Stimulated activated CD8-positive, alpha-beta memory T cell treated with anti-CD3 and anti-CD28 coated beads, Interleukin-4, amount 100 ng/mL, for 48 hours (primary cell): ENCODE measurements at places on chromosomes 5 and 9.

DNA sequence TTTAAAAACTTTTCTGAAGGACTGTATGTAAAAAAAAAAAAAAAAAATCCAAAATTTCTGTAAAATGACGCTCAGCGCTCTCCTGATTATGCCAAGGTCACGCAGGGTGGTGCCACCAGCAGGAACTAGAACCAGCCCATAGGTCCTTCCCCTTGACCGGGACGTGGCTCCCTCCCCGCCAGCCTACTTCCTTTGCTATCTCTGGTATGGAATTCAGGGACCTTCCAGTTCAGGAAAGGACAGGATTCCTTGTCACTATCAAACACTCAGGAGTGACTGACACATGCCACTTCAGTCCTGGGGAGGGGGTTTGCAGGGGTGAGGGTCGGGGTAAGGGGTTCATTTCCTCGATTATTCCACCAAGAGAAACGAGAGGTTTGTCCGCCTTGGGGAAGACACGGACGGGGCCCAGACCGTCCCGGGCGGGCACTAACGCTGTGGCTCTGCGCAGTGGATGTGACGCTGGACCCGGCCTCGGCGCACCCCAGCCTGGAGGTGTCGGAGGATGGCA, 18.8 kb downstream of the BTNL9 start:
- no peak for DNase-seq

DNA sequence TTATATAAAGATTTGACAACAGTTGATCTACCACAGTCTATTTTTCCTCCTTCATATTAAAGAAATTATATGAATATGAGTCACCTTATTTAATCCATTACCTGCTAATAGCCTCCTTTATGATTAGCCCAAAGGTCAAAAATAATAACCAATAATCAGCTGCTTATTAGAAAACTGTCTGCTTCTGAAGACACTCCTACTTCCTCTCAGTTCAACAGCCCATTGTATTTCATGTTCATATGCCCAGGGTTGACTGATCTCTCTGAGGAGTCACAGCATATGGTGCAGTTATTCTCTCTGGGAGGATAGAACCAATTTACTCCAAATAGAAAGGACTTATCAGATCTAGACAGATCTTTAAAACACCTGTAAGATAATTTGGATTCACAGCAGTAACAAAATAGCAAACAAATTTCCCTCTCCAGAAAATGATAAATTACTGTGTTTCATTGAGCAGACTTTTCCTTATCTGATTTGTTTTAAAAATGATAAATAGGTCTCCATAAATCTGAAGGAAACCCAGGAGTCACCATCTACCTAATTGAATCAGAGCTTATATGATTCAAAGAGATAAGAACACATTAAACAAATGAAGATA, 180.4 kb upstream of the ITGA1 start:
- DNase-seq: no peak

GRCh38 chr5:172443441-172444109, 10.8 kb downstream of the SH3PXD2B start:
- peak; percentile 84 for DNase-seq

GRCh38 chr5:125560476-125561225, 814.2 kb upstream of the ZNF608 start:
- no peak for DNase-seq

DNA sequence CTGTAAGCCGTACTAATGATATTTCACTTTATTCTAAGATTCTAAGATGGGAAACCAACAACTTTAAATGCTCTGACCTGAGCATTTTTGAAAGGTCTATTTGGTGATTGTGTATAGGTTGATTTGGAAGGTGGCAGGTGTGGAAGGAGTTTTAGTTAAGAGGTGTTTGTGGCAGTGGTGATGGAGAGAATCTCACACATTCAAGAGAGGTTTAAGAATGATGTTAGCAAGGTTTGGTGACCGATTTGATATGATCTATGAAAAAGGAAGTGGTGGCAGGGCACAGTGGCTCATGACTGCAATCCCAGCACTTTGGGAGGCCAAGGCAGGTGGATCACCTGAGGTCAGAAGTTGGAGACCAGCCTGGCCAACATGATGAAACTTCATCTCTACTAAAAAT, 319.2 kb upstream of the CD180 start:
- no peak for DNase-seq

- no peak for DNase-seq
These were observed 204.2 kb upstream of the HAPLN1 start for GRCh38 chr5:83924891-83925290.

- no peak for DNase-seq
These were observed 122.2 kb downstream of the C9orf50 start for GRCh38 chr9:129498451-129499384.

DNA sequence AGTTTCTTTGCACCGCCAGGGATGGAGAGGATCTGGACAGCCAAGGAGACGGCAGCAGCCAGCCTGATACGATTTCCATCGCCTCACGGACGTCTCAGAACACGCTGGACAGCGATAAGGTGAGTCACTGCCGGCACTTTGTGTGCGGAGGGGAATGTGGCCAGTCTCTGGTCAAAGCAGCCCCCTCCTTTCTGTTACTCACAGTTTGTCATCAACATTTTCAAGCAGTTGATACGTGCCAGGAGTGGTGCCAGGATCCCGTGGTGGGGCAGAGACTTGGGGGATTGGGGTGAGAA, 175.1 kb upstream of the OTULINL start:
- DNase-seq: no peak

GRCh38 chr5:1916041-1917001, 33.6 kb upstream of the IRX4 start:
- DNase-seq: no peak

DNA sequence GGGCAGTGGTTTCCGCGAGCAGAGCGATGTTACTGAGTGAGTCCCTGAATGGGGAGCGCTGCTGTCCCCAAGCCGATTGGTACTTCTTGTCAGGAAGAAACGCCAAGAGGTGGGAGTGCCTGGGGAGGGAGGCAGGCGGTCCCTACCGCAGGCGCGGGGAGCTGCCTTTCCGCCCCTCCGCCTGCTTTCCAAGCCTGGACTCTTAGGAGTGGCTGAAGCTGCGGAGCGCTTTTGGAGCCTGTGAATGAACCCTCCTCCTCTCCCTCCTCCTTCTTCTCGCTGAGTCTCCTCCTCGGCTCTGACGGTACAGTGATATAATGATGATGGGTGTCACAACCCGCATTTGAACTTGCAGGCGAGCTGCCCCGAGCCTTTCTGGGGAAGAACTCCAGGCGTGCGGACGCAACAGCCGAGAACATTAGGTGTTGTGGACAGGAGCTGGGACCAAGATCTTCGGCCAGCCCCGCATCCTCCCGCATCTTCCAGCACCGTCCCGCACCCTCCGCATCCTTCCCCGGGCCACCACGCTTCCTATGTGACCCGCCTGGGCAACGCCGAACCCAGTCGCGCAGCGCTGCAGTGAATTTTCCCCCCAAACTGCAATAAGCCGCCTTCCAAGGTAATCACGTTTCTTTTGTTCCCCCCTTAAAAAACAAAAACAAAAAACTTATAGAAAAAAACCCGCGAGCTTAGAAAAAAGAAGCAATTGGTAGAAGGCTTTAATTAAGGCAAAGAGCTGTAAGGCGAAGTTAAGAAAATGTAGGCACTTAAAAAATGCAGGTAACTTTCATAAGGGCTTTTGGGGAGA, at the start of gene VCAN:
TSS of gene VCAN (plus strand) at position 340 of the 808 bp plus-strand sequence. CDS start 11,775 bp downstream, outside the sequence.
- no peak for DNase-seq

GRCh38 chr5:1391691-1392090, 46.8 kb upstream of the CLPTM1L start:
- no peak for DNase-seq

GRCh38 chr5:174612686-174613085, 111.7 kb upstream of the MSX2 start:
- DNase-seq: no peak

DNA sequence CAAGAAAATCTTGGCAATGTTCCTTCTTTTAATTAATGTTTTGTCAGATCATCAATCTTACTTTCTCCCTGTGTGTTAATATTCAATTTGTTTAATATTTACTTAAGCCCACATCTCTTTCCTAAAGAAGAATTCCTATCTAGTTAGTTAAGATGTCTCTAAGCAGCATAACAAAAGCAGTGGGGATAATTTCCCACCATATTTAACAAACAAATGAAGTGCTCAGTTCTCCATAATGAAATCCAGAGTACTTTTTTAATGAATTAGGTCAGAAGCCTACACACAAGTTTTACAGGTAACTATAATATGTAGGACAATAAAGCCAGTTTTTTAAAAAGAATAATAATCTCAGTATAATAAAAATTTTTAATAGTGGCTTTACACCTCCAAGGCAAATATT, 1918.8 kb downstream of the EFNA5 start:
- no peak for DNase-seq
